Activated CD8-positive, alpha-beta T cell treated with anti-CD3 and anti-CD28 coated beads for 36 hours (primary cell): ENCODE measurements at places on chromosomes 6 and 20. TPM values are rescaled to one million over a fixed set of nuclear protein-coding genes. Genes with fewer than 3 reads are reported as not detected.

GRCh38 chr6:13813621-13814175, 659 bp downstream of the MCUR1 start:
- no peak for DNase-seq

DNA sequence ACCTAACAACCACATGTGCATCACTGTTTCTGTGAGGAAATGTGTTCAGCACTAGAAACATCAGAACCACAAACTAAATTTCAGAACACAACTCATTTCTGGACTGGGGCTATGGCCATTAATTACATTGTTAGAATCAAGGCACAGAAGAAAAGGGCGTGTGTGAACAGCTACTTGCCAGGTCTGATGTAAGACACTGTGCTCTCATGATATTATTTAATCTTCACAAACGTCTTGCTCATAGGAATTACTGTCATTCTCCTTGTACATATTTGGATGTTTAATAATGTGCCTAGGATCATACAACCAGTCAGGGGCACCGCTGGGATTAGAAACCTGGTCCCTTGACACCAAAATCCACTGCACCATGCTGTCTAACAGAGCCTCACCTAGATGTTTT, 14.8 kb downstream of the ADGRF1 start:
- DNase-seq: no peak

GRCh38 chr6:20708367-20709124, 174.3 kb downstream of the CDKAL1 start:
- peak; percentile 72 for DNase-seq

The MCCD1 gene
- total RNA-seq: not detected

The SEL1L2 gene
- total RNA-seq: not detected

The RHAG gene
- total RNA-seq: not detected
